ENCODE measurements at places on chromosomes 5 and 9.

GRCh38 chr9:117696154-117696553 lies 8.0 kb upstream of the TLR4 start:
- DNase-seq, result peak; percentile 66

GRCh38 chr5:173679909-173680630 lies 63.6 kb upstream of the BOD1 start:
- DNase-seq, result no peak

GRCh38 chr5:126462239-126463014 lies 39.2 kb downstream of the GRAMD2B start:
- DNase-seq, result no peak

DNA sequence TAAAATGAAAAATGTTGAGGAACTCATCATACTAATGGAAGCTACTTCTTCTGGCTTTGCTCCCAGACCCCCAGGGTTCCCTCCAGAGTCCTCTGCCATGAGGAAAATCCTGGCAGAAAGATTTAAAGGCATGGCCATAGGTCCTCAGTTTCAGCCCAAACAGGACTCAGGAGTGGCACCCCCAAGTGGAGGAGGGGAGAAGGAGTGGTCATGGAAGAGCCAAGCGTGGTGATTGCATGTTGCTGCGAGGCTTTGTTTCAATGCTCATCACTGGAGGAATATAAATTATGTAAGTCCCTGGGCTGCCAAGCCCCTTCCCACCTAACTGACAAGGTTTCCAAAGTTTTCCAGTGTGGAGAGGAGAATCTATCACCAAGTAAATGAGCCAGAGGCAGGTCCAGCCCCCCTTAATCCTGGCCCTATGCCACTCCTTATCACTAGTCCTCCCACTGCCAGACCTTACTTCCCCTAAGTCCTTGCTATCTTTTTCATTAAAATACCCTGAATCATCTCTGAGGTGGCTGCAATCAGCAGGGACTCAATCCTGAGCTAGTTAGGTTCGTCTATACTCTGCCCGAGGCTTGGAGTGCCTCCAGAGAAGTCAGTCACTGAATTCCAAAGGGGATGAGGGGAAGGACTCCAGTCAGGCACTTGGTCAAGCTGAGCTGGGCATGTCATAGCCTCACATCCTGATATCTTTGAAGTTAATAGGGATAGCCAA lies 70.7 kb upstream of the TAF1L start:
- no peak for DNase-seq
